ENCODE measurements at places on chromosomes 7 and 10. TPM values are rescaled to one million over a fixed set of nuclear protein-coding genes. Genes with fewer than 3 reads are reported as not detected.

DNA sequence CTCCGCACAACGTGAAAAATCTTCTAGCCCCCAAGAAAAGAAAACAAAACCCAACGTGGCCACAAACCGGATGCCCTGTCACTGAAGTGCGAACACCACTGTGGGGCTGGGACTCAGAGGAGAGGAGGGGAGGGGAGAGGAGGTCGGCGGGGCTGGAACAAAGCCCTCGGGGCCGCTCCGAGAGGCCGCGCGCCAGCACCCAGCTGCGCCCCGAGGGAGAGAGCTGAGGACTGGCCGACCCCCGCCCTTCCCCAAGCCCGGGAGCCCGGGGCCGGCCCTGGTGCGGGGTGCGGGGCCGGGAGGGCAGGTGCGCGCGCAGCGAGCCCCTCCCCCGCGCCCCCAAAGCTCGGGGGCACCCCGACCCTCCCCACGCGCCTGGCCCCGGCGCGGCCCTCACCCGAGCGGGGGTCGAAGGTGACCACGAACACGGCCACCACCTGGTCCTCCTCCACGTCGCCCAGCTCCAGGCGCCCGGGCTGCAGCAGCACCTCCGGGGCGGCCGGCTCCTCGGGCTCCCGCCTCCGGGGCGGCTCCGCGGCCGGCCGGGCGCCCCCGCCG lies 398 bp downstream of the DENND11 start:
- peaks cover 3% of the 10 kb centered on the region for H3K27me3 ChIP-seq
- H3K4me1 ChIP-seq: peaks cover 1% of the 10 kb centered on the region
- DNase-seq: no peak
- peak overlapping the region; percentile 88 for H3K4me3 ChIP-seq

- peaks cover 28% of the 10 kb centered on the region for H3K4me1 ChIP-seq
- H3K27me3 ChIP-seq: no peaks in the 10 kb centered on the region
- H3K4me3 ChIP-seq: no peak overlapping the region
- no peak for DNase-seq
These were observed 218.6 kb downstream of the KCNMA1 start for GRCh38 chr10:77419056-77419455.

Gene IFIT3
- 7.8 TPM for total RNA-seq

Gene C7orf33
- total RNA-seq: not detected

Measured in IMR-90 (cell line).